Activated CD4-positive, alpha-beta T cell treated with anti-CD3 and anti-CD28 coated beads, Interleukin-2, amount 10 ng/mL, durations not matched to agents 24 days and 14 days (primary cell): ENCODE measurements at places on chromosomes 1 and 21. TPM values are rescaled to one million over a fixed set of nuclear protein-coding genes. Genes with fewer than 3 reads are reported as not detected.

DNA sequence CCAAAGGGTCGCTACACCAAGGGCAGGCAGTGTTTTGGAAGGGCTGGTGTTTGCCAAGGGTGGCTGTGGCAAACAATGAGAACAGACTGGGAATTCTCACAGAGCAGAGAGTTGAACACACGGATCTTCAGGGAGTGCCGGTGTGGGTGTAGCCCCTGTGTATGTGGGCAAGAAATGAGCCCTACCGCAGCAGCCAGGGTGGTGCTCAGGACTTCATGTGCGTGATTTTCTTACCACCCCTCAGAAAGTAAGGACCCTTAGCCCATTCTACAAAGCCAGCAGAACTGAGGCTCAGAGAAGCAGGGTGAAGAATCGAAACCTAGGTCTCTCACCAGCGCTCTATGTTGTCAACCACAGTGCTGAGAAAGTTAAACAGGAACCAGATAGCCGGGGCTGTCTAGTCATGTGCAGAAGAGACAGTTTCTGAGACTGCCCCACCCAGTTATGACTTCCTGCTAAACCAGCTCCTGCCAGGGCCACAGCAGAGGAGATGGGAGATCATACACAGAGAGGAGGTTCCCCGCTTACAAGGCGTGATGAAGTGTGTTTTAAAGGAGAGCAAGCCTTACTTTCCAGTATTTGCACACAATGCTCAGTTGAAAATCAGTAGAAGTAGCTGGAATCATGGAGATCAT is 21.9 kb upstream of the MORC3 start:
- DNase-seq = peak; percentile 93

Gene ERICH3
- not detected in 2 replicates for total RNA-seq

GRCh38 chr1:221419513-221420095 is 322.3 kb downstream of the DUSP10 start:
- DNase-seq = no peak

DNA sequence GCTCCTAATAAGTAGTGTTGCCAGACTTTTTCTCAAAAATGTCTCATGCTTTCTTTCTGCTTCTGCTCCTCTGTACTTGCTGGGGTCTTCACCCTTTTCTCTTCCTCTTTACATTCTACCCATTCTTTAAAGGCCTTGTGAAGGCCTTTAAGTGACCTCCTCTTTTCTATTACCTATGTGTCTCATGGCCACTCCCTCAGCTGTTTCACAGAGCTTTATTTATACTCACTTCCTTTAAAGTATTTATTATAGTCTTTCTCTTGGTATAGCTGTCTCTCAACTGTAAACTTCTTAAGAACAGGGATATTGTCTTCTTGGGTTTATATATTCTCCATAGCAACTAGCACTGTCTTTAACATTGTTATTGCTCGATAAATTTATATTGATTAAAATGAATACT is 792 bp downstream of the GOLPH3L start:
- DNase-seq = no peak

GRCh38 chr1:30902593-30903290 is 5.8 kb downstream of the SDC3 start:
- no peak for DNase-seq
